ENCODE measurements at places on chromosomes 11 and 22.
A peak's percentile ranks its signal among the peaks of the same experiment; 100 is the strongest.

DNA sequence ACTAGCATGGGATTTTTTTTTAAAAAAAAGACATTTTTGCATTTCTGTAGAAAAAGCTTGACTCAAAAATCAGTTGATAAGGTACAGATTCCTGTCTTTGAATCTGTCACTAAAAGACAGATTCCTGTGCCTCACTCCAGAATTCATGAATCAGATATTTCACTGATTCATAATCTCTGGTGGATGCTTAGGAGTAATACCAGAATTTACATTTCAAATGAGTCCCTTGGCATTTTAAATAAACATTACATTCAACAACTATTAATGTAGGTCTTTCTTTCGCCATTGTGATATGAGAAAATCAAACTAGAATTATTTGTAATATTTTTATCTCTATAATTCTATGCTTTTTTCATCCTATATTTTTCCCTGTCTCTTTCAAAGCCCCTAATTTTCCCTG lies 128.3 kb downstream of the APIP start:
- DNase-seq = peak; percentile 24

- DNase-seq = no peak
These were observed 93.2 kb downstream of the AMOTL1 start for GRCh38 chr11:94861306-94861845.

DNA sequence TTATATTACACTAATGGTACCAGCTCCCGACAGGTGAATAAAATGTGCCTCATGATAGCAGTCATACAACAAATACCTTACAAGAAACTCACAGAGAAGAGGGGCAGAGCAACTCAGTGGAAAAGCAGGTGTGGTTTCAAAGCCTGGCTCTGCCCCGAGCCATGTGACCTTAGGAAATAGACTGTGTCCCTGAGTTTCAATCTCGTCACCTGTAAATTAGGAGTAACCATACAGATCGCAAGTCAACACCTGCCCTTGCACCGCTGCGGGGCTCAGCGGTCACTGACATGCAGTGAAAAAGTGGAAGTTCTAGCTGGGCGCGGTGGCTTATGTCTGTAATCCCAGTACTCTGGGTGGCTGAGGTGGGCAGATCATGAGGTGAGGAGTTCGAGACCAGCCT lies 11.9 kb upstream of the MRTFA start:
- no peak for DNase-seq

DNA sequence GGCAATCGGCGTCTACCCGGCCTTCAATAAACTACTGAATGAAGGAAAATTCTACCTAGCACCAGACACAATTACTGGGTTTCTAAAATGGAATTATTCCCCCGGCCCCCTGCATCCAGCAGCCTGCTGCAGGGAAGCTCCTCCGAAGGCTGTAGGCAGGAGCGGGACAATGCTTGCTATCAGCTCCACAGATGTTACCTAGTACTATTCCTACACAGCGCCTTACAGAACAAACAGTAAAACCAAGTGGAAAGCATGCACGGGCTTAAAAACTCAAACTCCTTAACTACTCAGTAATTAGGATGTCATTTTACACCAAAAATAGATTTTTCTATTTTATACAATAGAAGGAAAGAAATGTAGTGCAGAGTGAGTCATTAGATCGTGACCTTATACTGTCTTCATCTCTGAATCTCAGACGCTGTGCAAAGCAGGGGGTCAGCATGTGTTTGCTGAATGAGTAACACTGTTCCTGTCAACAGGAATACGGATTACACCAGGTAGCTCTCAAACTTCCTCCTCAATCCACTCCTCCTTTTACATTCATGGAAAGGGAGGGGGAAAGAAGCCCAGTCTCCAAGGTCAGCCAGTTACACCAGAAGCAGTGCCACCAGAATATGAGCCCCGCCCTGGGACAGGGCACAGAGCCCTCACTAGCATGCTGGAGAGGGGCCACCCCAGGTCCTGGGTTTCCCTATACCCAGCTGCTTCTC lies 74.9 kb downstream of the PACSIN2 start:
- DNase-seq = peak; percentile 82

- no peak for DNase-seq
These were observed 98.1 kb downstream of the GAB2 start for GRCh38 chr11:78319453-78319955.

GRCh38 chr11:35307221-35307621 lies 112.1 kb downstream of the SLC1A2 start:
- DNase-seq = no peak

DNA sequence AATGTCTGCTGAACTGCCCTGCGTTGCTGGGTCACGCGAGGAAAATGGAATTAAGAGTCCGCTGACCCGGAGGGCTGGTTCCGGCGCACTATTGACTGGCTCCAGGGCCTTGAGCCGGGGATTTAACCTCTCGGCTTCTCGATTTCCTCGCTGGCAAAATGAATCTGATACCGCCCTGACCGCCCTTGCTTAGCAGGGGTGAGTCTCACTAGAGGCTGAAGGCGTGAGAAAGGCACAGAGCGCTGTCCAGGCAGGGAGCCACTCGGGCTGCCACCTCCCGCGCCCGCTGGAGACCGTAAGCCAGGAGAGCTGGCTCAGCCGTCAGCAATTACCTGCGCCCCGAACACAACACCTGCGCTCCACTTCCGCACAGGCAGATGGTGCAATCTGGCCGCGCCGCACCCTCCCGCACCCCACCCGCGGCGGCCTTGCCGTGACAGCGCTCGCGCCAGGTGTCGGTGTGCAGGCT lies 65.6 kb downstream of the BUD13 start:
- no peak for DNase-seq

DNA sequence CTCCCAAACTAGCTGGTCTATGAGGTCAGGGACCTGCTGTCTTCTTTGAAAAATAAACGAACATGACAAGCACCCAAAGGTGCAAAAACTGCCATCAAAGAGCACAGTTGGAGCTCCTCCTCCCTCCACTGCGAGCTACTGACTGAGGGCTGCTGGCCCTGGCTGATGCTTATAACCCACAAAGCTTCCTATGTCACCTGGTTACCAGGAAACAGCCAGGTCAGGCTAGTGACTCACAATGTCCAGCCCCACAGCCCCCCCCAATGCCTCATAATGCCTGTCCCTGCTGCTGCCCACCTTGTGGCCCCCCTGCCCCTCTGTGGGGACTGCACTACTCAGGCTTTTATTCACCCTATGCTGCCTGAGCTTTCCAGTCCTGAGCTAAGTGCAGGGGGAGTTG lies at the start of gene DRICH1:
Gene DRICH1 (minus strand): TSS at position 144 of the 400 bp plus-strand sequence. CDS start 298 bp downstream, outside the sequence.
- no peak for DNase-seq

GRCh38 chr11:82038154-82038553 lies 695.5 kb downstream of the FAM181B start:
- no peak for DNase-seq

GRCh38 chr11:10866893-10867331 lies 9.1 kb upstream of the ZBED5 start:
- DNase-seq = peak; percentile 20

DNA sequence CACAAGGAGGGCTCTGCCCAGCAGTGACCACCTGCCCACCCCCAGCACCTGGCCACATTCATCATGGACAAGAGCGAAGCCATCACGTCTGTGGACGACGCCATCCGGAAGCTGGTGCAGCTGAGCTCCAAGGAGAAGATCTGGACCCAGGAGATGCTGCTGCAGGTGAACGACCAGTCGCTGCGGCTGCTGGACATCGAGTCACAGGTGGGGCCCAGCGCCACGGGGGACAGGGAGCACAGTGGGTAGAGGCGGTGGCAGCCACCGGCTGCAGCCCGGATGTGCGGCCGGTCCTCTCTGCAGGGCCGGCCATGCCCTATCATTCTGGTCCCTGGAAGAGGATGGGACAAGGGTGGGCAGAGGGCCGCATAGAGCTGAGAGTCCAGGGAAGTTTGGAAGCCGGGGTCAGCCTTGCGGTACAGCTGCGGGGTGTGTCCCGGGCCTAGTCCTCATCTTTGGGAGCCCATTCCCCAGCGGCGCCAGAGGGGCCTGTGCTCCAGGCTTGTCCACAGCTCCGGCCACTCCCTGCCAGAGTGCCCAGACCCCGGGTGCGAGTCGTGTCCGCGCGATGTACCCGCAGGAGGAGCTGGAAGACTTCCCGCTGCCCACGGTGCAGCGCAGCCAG lies 14.1 kb downstream of the EPS8L2 start:
- DNase-seq = no peak

DNA sequence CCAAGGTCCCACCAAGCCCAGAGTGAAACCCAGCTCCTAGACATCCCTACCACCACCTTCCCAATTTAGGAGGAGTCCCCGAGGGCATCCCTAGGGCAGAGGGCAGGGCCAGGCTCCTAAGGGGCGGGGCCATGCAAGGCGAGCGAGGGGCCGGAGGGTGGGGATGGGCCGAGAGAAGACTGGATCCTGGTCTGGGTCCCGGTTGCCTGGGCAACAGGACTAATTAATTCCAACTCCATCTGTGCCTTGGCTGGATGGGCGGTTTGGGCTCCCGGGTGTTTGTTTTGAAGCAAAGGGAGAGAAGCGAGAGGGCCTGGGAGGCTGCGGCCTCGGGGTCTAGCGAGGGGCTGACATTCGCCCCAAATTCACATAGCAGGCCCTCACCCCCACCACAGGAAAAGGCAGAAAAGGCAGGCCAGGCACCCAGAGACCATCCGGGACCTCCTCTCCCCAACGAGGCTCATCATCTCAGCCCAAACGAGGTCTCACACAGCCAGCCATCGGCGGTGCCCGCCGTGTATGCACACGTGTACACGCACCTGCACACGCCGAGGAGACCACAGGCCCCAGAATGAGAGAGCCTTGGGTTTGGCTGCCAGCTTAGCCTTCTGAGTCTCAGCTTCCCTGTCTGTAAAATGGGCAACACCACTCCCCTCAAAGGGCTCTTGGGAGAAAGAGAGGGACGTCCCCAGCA lies 23.9 kb downstream of the ELFN2 start:
- DNase-seq = no peak

DNA sequence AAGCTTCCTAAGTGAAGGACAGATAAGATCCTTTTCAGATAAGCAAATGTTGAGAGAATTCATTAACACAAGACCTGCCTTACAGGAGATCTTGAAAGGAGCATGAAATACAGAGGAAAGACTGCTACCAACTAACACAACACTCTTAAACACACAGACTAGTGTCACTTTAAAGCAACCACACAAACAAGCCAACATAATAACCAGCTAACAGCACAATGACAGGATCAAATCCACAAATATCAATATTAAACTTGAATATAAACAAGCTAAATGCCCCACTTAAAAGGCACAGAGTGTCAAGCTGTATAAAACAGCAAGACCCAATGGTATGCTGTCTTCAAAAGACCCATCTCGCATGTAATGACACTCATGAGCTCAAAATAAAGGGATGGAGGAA lies 70.8 kb upstream of the HMGXB4 start:
- DNase-seq = no peak

GRCh38 chr22:30909306-30909705 lies 59.3 kb downstream of the MORC2 start:
- DNase-seq = no peak

- DNase-seq = no peak
These were observed 61.6 kb upstream of the PTPN5 start for GRCh38 chr11:18853086-18853720.

DNA sequence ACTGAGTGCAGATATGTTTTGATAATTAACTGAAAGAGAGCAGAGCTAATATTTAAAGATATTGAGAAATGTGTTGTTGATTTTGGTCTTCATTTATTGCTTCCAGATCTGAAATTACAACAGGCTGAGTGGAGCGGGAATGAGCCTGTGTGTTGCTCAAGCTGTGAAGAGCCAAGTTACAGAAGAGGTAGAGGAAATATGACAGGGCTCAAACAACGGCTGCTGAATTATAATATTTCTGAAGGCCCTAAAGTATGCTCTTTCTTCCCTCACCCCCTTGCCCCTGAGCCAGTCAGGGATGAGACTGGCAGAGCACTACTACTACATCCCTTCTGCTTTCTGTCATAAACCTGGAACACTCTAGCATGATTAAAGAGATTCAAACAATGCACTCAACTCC lies 115.6 kb downstream of the FANCF start:
- DNase-seq = no peak

DNA sequence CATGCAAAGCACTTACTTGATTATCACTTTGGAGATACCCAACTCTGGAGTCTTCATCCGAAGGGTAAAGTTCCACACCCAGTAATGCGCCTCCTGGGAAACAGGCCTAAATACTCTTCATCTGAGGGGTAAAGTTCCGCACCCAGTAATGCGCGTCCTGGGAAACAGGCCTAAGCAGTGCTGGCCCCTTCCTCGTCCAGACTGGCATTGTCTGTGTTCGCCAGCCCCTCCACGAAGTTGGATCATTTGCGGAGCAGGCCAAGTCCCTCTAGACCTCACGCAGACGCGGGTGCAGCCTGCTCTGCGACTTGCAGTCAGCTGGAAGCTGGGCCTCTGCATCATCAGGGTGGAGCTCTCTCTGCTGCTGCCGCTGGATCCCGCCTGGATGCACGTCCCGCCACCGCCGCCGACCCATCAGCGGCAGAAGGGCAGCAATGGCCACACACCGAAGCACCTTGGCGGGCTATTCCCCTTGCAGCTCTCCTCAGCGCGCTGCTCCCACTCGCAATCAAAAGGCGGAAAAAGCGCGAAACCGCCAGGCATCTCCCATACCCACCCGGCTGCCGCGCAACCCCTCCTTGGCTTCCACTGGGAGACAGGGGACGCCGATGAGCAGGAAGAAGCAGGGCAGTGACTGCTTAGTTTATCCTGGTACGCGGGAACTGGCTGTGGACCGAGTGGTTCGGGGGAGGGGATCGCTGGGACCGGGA lies 34.1 kb upstream of the GLYATL1 start:
- DNase-seq = peak; percentile 57

DNA sequence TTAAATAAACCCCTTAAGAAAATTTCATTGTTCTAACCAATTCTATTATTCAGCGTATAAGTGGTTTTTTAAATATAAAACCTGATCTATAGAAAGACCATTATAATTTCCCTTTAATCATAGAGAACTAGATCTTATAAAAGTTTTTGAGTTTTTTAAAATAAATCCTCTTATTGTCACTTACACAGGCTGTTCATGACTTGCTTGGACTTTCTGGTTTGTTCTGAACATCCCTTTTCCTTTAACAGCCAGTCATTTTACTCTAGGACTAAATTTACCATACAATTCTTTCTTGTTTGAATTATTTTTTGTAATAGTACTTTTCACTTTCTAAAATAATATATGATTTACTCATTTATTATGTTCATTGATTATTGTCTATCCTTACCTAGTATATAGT lies 4.7 kb downstream of the NXPE2 start:
- no peak for DNase-seq

- peak; percentile 76 for DNase-seq
These were observed 35.5 kb downstream of the FZD4 start for GRCh38 chr11:86919557-86920210.

- DNase-seq = no peak
These were observed 35.6 kb downstream of the MPPED1 start for GRCh38 chr22:43447380-43447779.
